ENCODE measurements at places on chromosomes 2 and 18.
A peak's percentile ranks its signal among the peaks of the same experiment; 100 is the strongest.

- DNase-seq = no peak
These were observed 250.1 kb upstream of the DPP10 start for GRCh38 chr2:114192362-114192761.

DNA sequence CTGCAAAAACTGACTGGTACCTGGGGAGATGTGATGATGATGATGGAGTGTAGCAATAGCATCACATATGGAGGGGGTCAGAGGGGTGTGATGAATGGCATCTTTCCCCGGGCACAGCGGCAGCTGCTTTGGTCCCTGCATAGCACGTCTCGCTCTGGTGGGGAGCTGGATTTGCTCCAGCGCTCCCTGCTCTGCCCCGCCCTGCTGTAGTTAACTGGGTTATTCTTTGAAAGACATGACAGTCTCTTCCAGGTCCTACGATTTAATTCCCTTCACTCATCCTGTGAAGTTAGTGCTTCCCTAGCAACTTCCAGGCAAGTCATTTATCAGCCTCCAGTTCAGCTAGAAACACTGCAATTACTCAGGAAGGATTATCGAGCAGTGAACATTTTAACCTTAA is 463.1 kb downstream of the TSN start:
- no peak for DNase-seq

DNA sequence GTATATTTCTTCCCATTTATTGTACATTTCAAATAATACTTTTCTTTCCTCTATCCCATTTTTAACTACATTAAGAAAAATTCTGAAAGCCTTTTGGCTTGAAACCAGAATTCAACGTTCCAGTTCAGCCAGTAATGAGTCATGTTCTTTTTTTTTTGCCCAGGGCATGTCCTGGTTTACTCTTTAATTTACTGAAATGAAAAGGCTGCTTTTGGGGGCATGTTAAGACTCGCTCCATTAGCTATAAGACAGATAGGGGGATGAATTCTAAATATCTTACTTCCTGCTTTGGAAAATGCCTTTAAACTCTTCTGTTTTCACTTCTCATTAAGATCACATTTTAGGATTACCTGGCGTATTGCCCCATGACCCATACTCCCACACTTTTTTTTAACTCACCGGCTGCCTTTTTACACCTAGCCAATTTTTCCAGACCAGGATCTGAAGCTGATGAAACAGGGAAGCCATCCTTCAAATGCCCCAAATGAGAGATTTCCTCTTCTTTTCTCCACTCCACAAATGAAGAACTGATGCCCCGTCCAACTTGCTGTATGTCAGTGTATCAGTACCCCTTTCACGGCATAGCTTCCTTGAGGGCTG is 585 bp downstream of the ABCA12 start:
- no peak for DNase-seq

GRCh38 chr2:239098288-239098970 is 250.5 kb downstream of the TWIST2 start:
- DNase-seq = no peak

DNA sequence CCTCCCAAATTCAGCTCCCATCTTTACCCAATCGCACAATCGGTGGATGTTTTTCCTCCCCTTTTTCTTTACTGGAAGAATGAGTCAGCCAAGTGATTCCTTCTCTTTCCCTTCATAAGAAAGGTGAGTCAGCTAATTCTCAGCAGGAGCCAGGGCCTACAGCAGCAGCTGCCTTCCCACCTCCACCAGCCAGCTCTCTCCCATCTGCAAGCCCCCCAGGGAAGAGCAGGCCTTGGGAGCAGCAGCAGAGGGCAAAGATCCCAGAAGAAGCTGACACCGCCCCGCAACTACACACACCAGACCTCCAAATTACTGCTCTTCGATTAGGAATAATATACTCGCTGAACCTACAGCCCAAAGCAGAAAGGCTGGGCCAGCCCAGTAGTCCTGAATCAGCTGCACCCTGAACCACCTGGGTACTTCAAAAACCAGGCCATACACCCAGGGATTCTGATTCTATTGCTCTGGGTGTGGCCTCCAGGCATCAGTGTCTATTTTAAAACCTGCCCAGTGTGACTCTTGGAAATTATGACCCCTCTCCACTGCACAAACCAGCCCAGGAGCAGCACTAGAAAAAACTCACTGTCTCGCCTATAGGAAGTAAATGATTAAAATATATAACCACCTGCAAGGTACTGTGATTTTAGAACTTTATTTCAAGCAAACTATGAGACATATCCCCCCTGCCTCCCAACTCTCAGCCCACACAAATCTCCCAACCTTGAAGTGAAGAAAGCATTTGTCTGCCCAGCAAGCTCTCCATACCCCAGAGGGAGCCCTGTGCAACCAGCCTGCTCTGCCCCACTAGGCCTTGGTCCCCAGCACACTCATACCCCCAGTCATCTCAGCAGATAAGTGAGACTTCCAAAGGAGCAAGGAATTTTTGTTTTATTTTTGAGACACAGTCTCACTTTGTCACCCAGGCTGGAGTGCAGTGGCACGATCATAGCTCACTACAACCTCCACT is 7.3 kb downstream of the SFXN5 start:
- DNase-seq = peak; percentile 71

- DNase-seq = no peak
These were observed 124.3 kb downstream of the DHRS9 start for GRCh38 chr2:169193618-169194017.

DNA sequence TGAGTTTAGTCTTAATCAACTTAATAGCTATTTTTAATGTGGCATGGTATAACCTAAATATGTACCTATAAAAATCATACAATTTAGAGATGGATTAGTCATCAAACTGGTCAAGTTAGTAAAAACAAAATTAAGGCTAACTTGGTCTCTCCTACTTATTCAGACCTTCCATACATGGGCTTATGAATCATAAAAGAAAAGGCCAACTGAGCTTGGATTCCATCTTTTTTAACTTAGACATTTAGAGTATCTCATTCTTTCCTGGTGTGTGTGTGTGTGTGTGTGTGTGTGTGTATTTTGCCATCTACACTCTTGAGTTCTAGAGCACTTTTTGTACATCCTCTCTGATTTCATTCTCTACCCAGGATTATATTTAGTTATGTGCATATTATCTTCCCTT is 637.5 kb downstream of the PLCL1 start:
- no peak for DNase-seq

DNA sequence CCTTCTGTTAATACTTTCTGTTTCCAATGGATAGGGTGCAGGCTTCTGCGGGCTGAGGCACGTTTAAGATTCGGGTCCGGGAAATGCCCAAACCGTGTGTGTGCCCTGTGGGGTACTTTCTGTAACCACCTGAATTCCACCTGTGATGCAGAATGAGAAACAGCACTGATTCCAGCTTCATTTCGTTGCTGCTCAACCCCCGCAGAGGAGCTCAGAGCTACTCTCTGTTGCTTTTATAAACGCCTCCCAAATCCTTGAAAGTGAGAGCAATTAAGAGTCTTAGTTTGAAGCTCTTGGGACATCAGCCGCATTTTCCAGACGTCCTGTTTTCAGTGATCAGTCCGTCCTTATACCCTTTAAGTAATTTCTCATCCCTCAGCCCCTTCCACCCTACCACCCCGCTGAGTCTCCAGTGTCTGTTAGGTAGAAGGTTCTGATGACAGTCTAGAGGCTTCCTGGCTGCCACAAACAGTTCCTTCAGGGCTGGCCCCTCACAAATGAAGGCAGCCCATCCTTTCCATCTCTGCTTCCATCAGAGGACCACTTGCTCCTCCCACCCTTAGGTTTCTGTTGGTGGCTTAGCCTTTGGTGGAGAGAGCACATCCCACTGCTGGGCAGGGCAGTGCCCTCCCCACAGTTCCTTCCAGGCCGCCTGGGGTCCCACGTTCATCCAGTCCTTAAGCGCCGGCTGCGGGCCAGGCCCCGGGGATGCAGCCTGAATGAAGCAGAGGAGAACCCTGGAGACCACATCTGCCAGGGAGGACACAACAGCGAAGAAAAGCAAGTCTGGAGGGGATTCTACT is 230.1 kb downstream of the SEPTIN10 start:
- DNase-seq = no peak

DNA sequence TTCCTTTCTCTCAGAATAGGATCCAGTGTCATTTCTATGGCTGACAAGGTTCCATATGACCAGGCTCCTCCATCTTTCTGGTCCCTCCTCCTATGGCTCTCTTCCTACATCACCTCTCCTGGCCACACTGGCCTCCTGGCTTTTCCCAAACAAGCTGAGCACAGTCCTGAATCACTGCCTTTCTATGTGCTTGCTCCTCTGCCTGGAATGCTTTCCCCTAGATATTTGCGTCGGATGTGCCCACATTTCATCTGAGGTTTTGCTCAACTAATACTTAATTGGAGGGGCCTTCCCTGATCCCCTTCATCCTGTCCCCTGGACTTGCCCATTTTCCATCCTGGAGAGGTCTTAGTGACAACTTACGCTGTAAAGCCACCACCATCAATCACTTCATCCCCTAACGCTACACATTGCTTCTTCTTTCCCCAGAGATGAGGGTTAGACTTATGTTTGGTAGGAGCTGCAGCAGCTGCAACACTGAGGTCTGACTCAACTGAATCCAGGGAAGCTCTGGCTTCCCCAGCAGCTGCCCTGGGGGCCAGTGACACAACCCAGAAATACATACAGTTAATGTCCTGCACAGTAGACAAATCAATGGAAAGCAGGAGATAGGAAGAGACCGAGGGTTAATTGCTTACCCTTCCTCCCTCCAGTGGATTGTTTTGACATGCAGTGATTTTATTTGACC is 42.9 kb downstream of the QPCT start:
- DNase-seq = no peak

GRCh38 chr2:20634507-20635112 is 16.3 kb downstream of the HS1BP3 start:
- no peak for DNase-seq

- no peak for DNase-seq
These were observed 24.0 kb upstream of the GLI2 start for GRCh38 chr2:120711694-120712093.

- no peak for DNase-seq
These were observed 42.4 kb downstream of the TCF7L1 start for GRCh38 chr2:85175369-85176299.

GRCh38 chr18:78966793-78967106 is 12.9 kb upstream of the SALL3 start:
- DNase-seq = no peak

DNA sequence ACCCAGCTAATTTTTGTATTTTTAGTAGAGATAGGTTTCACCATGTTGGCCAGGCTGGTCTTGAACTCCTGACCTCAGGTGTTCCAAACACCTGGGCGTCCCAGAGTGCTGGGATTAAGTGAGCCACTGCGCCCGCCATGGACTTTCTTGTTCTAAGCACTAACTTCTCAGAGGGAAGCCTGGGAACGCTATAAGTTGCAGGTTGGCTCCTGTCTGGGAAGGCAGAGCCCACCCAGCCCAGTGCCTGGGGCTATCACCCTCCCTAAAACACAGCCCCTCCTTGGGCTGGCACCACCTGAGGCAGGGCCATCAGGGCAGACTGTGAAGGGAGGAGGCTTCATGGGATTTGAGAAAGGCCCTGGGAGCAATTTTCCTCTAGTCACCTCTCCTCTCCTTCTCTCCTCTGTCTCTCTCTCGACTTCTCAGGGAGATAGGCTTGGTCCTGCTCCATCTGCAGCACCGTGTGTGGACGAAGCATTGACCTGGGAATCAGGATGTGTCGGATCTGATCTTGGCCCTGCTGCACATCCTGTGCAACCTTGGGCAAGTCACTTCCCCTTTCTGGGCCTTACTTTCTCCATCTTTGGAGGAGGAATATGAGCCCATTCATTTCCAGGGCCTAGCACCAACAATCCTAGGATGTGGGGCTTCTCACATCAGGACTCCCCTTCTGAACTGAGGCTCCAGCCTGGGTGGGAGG is 10.9 kb downstream of the PSD4 start:
- DNase-seq = no peak

DNA sequence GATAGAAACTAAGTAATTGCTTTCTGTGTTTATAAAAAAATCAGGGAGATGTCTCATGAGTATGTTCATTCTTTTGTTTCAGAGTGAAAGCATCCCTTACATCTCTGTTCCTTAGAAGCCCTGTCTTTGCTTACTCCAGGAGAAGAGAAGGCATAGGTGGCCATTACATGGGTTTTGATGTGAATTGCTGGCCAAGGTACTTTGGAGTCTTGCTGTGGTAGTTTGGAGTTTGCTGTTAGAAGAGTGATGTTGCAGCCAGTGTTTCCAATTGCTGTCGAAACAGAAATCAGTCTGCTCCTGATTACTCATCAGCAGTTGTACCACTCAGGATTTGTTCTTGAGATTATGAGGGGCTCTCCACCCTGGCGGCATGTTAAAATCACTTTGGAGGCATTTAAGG is 97.8 kb upstream of the KLHL14 start:
- DNase-seq = no peak

DNA sequence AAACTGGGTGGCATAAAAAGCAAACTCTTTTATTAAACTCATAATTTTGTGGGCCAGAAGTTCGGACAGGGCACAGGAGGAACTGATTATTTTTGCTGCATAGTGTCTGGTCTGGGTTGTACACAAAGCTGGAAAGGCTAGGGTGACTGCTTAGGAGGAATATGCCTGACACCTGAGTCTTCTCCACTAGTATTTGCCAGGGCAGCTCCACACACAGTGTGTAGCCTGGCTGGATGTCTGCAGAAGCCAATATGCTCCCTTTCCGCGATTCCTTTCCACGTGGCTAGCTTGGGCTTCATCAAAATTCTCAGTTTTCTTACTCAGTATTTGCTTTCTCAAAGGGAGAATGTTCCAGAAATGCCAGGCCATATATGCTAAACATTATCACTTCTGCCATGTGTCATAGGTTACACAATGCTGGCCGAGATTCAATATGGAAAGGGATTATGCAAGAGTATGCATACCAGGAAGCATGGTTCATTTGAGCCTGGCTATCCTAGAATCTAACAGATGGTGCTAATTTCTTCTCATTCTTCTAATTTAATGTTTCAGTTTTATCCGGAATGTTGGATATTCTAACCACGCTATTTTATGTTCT is 142.7 kb upstream of the DOK6 start:
- DNase-seq = peak; percentile 29

DNA sequence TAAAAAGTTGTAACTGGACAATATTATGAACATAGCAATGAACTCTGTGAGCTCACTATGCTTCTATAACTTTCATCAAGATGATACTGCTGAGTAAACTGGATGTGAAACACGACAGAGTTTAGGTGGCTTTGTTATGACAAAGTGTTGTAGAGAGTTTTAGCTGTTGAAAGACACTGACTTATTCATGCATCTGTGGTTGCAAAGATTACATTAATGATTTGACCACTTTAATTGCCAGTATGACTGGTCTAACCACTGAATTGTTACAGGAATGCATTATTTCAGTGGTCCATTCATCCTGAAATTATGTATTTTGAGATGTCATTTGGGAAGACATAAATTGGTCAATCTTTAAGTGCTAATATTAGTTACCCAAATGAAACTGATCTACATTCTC is 117.9 kb downstream of the SPHKAP start:
- DNase-seq = no peak
